ENCODE measurements at places on chromosomes 16 and 17.
A peak's percentile ranks its signal among the peaks of the same experiment; 100 is the strongest.

DNA sequence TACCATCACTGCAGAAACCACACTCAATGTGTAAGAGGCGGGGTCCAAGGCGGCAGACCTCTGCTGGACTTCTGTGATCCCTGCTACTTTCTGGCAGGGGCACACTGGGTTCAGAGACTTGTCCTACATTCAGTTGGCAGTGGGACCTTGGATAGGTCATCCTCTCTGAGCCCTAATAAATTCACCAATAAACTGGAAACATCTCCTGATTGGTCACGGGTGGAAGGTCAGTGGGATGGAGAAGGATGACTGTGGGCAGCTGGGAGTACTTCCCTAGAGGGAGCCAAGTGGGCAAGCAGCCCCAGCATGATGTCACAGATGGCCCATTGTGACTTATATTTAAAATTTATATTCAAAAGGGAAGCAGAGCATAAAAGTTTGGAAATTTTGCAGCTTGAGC is 49.7 kb downstream of the RNF112 start:
- DNase-seq, result no peak
- H3K27me3 ChIP-seq, result peaks cover 4% of the 10 kb centered on the region
- H3K4me1 ChIP-seq, result no peaks in the 10 kb centered on the region
- H3K4me3 ChIP-seq, result no peak overlapping the region
- H3K27ac ChIP-seq, result no peak overlapping the region
- no peaks in the 10 kb centered on the region for H3K36me3 ChIP-seq

- peaks cover 42% of the 10 kb centered on the region for H3K4me1 ChIP-seq
- peak overlapping the region; percentile 88 for H3K27ac ChIP-seq
- no peak overlapping the region for H3K4me3 ChIP-seq
- peaks cover 48% of the 10 kb centered on the region for H3K36me3 ChIP-seq
- H3K27me3 ChIP-seq, result peaks cover 36% of the 10 kb centered on the region
Measured at GRCh38 chr17:50198026-50198669, 3.3 kb downstream of the COL1A1 start.

DNA sequence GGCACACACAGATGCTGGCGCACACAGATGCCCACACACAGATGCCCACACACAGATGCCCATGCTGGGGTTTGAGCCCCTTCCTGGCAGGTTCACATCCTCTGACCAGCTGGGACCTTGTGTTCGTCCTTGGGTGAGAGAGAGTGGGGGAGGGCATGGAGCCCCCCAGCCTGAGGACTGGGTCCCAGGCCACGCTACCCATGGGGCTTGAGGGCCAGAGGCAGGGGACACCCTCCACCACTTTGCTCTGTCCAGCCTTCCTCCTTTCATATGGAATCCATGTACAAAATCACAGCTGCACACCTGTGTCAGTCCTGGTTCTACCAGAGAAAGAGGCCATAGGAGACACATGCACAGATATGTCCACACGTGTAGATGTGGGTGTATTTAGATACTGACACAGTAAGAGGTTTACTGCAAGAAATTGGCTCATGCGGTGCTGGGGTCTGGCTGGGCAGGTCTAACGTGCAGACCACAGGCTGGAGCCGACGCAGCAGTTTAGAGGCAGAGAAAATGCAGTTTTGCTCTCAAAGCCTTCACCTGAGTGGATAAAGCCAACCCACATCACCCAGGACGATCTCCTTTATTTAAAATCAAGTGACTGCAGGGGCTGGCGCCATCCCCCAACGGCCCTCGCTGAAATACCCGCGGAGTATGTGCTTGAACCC is 10.8 kb downstream of the SLC22A31 start:
- no peak for DNase-seq
- H3K4me3 ChIP-seq, result no peak overlapping the region
- H3K4me1 ChIP-seq, result peaks cover 11% of the 10 kb centered on the region

- no peak overlapping the region for H3K4me3 ChIP-seq
- no peaks in the 10 kb centered on the region for H3K27me3 ChIP-seq
- H3K27ac ChIP-seq, result no peak overlapping the region
- H3K36me3 ChIP-seq, result no peaks in the 10 kb centered on the region
- DNase-seq, result no peak
Measured at GRCh38 chr17:64639516-64639915, 22.6 kb downstream of the SMURF2 start.

DNA sequence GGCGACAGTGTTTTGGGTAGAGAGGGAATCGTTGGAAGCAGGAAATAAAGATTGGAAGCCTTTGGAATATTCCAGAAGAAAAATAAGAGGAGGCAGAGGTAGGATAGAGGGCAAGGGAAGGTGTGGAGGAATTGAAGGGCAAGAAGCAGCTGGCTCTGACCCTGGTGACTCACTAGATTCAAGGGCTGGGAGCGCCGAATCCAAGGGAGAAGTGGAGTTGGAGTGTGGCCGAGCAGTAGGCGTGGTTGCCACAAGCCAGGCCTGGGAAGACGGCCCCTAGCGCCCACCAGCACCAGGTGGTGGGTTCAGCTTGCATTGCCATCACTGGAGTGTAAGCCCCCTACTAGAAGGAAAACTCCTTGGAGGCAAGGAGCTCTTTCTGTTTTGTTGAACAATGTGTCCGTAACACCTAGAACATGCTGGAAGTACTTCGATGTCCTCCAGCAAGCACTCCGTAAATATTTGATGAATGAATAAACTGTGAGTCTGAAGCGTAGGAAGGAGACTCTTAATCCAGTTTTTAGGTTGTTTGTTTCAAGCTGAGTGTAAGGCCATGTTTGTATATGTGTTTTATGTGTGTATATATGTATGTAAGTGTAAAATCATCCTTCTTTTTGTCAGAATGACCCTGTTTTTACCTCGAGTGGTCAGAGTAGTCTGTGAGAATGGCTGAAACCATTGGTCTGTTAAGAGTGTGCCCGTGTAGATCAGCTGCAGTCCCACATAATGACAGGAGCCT is 139.5 kb downstream of the CMIP start:
- H3K4me3 ChIP-seq, result no peak overlapping the region
- no peaks in the 10 kb centered on the region for H3K36me3 ChIP-seq
- no peak overlapping the region for H3K27ac ChIP-seq
- no peak for DNase-seq

DNA sequence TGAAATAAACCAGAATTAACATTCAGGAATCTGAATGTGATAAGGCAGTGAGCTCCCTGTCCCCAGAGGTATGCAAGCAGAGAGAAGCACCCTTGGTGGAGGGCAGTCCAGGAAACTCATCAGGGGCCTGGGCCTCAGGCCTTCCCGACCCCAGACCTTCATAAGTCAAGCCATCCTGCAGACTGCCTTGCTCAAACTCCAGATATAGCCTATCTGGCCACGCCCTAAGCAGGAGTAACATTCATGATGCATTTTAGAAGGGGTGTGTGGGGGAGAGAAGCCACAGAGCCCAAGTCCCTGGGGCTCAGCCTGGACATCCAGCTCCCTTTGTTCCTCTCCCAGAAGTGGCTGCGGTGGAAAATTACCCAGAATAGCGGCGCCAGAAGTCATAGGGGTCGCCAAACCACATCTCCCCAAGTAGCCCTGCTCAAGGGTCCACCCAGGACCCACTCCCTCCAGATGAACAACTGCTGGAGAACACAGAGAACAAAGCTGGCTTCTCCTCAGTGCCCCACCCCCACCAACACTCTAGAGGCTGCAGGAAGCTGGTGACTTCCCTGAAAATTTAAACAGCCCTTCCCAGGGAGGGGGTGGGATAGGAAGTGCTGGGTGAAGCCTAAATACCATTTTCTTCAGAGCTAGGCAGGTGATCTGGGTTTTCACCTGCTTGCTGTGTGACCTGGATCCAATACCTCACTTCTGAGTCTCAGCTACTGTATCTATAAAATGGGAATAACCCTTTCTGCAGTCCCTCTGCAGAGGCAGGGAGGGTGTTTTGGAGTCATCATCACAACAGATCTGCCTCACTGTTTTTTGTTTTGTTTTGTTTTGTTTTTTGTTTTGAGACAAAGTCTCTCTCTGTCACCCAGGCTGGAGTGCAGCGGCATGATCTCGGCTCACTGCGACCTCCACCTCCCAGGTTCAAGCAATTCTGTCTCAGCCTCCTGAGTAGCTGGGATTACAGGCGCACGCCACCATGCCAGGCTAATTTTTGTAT is 1.5 kb upstream of the SREBF1 start:
- no peaks in the 10 kb centered on the region for H3K36me3 ChIP-seq
- DNase-seq, result peak; percentile 74
- H3K4me1 ChIP-seq, result peaks cover 94% of the 10 kb centered on the region
- peak overlapping the region; percentile 89 for H3K4me3 ChIP-seq
- H3K27ac ChIP-seq, result peak overlapping the region; percentile 100

DNA sequence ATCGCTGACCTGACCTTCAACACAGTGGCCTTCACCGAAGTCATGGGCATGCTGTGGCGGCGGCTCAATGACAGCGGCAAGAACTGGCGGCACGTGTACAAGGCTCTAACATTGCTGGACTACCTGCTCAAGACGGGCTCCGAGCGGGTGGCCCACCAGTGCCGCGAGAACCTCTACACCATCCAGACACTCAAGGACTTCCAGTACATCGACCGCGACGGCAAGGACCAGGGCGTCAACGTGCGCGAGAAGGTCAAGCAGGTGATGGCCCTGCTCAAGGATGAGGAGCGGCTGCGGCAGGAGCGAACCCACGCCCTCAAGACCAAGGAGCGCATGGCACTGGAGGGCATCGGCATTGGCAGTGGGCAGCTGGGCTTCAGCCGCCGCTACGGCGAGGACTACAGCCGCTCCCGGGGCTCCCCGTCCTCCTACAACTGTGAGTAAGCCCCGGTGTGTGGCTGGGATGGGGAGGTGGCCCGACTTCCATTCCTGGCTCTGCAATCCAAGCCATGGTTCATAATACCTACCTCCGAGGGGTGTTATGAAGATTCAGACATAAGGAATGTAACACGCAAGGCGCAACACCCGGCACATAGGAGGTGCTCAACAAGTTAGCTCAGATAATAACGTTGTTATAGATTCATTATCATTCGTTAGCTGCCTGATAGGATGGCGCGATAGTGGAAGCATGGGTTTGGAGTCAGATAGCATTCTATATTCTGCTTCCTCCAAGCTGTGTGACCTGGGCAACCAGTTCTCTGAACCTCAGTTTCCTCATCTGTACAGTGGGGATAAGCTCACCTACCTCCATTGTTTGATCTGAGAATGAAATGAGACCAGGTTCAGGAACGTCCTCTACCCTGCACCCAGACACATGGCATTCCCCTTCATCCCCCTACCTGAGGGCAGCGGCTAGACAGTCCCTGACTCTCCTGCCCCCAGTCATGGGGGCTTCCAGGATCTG is 4.4 kb downstream of the EPN3 start:
- no peak for DNase-seq
- no peak overlapping the region for H3K4me3 ChIP-seq
- H3K27ac ChIP-seq, result no peak overlapping the region
- H3K4me1 ChIP-seq, result peaks cover 46% of the 10 kb centered on the region

DNA sequence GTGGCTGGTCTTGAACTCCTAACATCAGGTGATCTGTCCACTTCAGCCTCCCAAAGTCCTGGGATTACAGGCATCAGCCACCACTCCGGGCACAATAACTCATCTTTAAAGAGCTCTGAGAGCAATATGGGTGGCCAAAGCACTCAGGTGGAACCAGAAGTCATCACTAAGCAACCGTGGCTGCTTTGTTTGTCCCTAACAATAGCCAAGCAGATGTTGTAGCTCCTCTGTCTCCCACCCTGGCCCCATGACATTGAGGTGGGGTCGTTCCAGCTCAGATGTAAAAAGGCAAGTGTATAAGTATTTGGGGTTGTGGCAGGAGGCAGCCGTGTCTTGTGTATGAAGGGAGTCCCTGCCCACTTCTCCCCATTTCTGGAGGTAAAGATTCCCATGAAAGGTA is 3.7 kb upstream of the SCIMP start:
- H3K27me3 ChIP-seq, result no peaks in the 10 kb centered on the region
- no peak overlapping the region for H3K27ac ChIP-seq
- peaks cover 9% of the 10 kb centered on the region for H3K36me3 ChIP-seq
- no peak for DNase-seq

DNA sequence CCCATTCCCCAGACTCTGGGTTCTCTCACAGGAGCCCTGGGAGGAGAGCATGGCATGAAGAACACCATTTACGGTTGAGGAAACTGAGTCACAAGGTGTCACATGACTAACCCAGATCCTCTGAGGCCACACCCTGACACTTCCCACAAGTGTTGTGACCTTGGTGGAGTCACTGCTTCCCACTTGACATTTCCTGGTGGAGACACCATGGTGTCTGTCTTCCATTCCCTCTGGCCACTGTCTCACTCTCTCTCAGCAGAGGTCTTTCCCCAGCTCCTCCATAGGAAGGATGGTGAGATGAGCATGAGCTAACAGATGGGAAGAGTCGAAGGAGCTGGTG is 116.2 kb downstream of the GNAO1 start:
- H3K4me3 ChIP-seq, result no peak overlapping the region
- no peaks in the 10 kb centered on the region for H3K4me1 ChIP-seq
- no peaks in the 10 kb centered on the region for H3K27me3 ChIP-seq

DNA sequence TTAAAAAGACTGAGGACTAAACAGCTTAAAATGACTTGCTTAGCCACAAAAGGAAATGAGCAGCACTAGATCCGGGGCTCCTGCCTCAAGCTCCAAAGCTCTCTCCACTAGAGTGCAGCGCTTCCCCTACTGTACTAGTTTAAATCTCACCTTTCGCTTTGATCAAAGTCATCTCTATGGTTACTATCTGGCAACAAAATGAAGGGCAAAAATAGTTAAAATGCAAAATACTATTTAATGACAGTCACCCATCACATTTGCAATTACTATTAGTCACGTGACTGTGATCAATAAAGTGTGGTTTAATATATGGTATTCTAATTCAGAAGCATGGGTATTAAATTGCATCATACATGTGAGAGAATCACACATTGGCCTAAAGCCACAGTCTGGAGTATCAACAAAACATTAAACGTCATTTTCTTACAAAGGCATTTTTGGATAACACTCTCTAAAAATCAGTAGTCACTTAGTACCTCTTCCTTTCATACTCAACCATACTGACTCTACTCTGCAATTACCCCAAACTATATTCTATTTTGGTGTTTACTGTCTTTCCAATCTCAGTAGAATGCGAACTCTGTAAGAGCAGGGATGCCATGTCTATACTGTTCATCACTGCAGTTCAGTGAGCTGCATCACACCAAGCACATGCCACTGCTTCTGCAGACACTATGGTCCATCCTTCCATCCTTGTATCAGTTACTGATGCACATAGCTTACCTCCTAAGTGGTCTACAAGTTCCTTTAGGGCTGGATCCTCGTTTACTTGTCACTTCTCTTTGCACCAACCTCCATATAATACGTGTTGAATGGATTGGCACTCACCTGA is 6.2 kb downstream of the PSMD12 start:
- H3K27ac ChIP-seq, result peak overlapping the region; percentile 1
- no peaks in the 10 kb centered on the region for H3K27me3 ChIP-seq
- peaks cover 78% of the 10 kb centered on the region for H3K4me1 ChIP-seq
- no peak for DNase-seq
- H3K36me3 ChIP-seq, result peaks cover 27% of the 10 kb centered on the region
